Stimulated activated CD8-positive, alpha-beta memory T cell treated with anti-CD3 and anti-CD28 coated beads, Interleukin-12 subunit alpha, Interleukin-12 subunit beta, amount 100 ng/mL, for 1 hour (primary cell): ENCODE measurements at places on chromosomes 13 and 19.

DNA sequence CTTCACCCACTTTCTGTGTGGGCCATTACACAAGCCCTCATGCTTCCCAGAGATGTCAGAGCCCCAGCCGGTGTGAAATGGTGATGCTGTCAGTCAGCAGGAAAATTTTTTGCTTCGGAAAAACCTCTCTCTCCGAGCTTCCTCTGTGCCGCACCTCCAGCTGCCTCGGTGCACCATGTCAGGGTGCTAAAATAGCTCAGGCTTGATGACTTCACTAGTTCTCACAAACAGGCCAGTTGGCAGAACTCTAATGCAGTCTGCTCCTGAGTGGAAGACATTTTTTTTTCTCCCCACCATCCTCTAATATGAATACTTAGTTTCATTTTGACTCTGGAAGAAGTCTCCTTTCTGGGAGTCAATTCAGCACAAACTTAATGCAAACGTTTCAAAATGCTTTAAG is 71.3 kb downstream of the KLF12 start:
- DNase-seq: no peak

DNA sequence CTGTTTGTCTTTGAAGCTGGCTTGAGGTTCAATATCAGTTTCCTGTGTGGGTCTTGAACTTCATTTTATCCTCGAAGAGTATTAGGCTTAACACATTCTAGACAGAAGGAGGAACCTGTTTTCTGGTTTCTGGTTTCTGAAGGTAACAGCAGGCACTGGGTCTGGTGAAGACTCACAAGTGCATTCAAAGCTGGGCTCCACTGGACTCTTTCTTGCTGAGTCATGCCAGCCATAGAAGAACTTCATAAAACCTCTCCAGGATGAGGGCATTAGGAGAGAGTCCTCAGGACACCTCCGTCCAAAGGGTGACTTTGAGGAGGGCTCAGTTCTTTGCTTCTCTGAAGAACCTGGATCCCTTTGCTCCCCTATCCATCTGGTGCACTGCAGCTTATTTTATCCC is 668.6 kb upstream of the SLC10A2 start:
- no peak for DNase-seq

GRCh38 chr19:53942001-53942786 is 20.5 kb upstream of the CACNG8 start:
- no peak for DNase-seq

GRCh38 chr19:57850553-57851017 is 926 bp downstream of the ZNF587 start:
- DNase-seq: no peak

- DNase-seq: no peak
Observed at GRCh38 chr13:36879218-36879938, 40.7 kb downstream of the SMAD9 start.
